ENCODE measurements at places on chromosomes 2 and 18.

DNA sequence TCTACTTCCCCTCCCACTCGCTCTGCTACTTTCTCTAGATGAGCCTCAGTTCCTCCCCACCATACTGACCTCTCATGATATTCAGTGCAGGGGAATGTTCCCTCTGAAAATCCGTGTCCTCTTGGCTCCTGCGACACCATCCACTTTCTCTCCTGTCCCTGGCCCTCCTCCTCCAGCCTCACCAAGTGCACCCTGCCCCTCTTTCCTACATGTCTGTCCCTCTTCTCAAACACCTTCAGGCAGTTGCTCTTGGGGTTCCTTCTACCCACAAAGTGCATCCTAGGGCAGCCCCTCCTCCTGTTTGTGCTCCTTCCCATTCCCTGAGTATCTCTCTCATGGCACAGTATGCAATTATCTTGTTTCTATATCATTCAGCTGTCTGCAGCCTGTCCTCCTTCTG is 246.4 kb upstream of the RAB6C start:
- DNase-seq = no peak

DNA sequence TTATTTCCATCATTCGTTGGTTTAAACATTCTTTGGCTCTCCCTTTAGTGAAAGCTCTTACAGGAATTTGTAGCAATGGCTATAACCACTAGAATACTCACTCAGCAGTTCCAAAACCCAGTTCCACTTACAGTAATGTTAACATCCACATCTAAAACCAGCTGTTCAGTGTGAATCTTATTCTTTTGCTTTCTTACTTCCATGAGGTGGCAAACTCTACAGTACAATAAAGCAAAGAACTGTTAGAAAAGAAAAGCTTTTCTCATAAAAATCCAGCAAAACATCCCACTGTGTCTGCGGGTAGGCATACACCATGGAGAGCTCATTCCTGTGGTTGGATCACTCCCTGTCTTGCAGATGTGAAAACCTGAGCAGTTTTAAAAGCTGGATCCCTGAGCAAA is 147.1 kb downstream of the ARHGAP28 start:
- DNase-seq = no peak

DNA sequence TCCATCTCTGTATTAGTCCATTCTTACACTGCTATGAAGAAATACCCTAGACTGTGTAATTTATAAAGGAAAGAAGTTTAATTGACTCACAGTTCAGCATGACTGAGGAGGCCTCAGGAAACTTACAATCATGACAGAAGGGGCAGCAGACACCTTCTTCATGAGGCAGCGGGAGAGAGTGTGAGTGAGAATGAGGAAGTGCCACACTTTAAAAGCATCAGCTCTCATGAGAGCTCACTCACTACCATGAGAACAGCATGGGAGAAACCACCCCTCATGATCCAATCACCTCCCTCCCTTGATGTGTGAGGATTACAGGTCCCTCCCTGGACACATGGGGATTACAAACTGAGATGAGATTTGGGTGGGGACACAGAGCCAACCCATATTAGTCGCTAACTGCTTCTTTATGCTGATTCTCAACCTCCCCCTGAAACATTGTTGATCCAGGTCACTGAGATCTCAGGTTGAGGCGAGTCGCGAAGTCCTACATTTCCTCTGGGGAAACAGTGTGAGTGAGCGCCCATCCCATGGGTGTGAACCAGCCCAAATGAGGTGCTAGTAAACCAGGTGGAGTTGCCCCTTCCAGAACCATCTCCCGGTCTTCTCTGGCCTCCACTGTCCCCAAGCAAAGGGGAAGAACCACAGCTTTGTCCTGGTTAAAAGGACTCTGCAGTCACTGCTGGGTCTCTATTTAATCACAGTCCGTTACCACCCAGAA is 123.8 kb downstream of the CAPN13 start:
- no peak for DNase-seq

DNA sequence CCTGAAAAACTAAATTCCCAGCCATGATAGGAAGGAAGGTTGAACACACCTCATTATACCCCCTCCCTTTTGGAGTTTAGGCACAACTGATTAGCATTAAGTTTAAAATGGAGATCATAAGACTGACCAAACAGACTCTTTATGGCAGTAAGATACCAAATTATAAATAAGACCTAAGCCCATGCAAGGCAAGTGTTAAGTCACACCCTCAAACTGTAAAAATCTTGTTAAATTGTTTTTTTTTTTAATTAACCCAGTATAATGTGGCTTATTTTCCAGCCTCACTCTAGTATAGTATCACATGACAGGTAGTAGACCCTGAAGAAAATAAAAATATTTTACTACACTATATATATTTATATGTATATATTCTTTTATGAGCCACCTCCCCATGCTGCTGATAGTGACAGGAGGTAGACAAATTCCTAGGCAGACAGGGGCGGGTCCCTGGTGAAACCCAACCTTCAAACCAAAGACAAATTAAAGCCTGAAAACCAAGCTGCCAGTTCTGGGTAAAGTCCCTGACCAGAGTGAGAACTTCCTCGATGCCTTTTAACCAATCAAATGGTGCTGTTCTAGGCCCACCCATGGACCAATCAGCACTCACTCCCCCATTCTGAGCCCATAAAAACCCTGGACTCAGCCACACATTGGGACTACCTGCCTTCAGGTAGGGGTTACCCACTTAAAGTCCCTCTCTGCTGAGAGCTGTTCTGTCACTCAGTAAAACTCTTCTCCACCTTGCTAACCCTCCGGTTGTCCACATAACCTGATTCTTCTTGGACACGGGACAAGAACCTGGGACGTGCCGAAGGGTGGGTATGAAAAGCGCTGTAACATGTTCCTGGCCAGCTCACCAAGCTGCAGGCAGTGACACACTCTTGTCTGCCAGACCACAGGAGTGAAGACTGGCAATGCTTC is 123.9 kb upstream of the B3GNT2 start:
- DNase-seq = no peak

DNA sequence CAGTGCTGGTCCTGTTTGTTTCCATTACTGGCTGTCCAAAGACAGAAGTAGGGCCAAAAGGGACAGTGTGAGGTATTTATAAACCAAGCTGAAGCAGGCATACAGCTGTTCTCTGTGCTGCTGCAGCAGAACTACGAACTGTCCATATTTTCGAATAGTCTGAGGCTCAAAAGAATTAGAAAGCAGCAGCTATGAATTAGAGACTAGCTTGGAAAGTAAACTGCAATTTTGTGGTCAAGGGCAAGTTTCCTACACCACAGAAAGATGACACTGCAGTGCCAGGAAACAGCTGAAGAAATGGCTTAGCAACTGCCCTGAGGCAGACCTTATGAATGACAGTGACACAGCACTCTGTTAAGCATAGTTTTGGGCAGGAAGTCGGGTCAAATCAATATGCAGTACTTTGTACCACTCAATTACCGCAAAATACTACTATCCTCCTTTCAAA is 125.3 kb downstream of the TMEM131 start:
- no peak for DNase-seq

- DNase-seq = no peak
Observed at GRCh38 chr18:31876707-31877106, 66.2 kb downstream of the TRAPPC8 start.

GRCh38 chr18:75863696-75864095 is 436.2 kb upstream of the SMIM21 start:
- DNase-seq = no peak

- no peak for DNase-seq
Observed at GRCh38 chr18:69172046-69172445, 228.6 kb upstream of the DOK6 start.

GRCh38 chr18:10590412-10590811 is 64.6 kb downstream of the NAPG start:
- DNase-seq = no peak

GRCh38 chr18:78123926-78124797 is 855.5 kb upstream of the SALL3 start:
- no peak for DNase-seq

- DNase-seq = no peak
Observed at GRCh38 chr2:1556776-1557466, 143.7 kb downstream of the TPO start.

DNA sequence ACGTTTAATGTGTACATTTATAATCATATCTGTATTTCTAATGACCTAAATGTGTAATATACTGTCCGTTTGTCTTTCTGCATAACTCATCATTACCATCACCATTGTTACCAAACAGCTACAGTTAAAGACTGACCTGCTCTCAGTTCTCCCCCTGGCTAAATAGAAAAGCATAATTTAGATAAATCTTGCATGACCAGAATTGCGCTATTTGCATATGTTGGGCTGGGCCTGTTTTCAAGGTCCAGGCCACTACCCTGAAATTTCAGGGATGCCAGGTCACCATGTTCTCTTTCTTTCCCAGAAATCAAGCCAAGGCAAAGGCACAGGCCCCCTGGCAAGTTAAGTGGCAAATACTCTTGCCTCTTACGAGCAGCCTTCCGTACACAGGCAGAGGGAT is 78.4 kb downstream of the MARCHF4 start:
- DNase-seq = no peak

DNA sequence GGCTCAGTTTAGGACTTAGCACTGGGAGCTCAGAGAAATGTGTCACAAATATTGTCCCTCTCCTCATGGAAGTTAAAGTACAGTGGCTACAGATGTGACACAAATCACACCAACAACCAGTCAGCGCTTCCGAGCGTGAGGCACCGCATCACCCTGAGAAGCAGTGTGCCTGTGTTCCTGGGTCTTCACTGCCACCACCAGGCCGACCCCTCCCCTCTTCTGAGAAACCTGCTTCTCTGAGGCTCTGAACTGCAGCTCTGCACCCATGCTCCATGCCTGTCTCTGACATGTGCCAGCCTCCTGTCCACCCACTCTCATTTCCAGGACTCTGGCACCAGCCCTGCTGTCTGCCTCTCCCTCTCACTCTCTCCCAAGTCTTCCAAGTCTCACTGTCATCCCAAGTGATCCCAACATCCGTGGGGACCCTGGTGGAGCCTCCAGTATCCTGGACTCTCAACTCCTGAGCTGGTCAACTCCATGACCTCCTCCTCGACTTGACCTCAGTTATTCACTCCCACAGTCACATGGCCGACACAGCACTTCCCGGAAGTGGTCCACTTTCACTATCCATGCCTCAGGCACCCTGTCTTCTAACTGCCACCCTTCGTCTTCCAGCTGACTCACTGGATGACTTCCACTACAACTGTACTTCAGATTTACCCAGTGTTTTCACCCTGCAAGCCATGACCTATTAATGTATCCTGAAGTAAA is 73.5 kb downstream of the FBXO15 start:
- DNase-seq = no peak

GRCh38 chr2:210028178-210028577 is 25.7 kb downstream of the RPE start:
- no peak for DNase-seq

DNA sequence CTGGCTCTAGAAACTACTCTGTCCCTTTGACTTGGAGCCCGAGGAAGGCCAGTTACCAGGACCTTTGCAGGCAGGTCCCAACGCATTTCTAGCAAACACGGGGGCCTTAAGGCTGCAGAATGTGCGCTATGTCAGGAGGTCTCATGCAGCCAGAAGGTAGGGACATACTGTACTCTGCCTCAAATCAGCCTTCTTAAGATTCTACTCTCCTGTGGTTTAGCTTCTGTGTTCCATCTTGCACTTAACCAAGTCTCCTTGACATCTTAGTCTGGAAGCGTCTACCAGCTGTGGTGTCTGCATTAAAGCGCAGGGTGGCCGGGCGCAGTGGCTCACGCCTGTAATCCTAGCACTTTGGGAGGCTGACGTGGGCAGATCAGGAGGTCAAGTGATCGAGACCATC is 65.5 kb downstream of the STEAP3 start:
- no peak for DNase-seq

- no peak for DNase-seq
Observed at GRCh38 chr18:36349552-36349951, 52.0 kb downstream of the FHOD3 start.

DNA sequence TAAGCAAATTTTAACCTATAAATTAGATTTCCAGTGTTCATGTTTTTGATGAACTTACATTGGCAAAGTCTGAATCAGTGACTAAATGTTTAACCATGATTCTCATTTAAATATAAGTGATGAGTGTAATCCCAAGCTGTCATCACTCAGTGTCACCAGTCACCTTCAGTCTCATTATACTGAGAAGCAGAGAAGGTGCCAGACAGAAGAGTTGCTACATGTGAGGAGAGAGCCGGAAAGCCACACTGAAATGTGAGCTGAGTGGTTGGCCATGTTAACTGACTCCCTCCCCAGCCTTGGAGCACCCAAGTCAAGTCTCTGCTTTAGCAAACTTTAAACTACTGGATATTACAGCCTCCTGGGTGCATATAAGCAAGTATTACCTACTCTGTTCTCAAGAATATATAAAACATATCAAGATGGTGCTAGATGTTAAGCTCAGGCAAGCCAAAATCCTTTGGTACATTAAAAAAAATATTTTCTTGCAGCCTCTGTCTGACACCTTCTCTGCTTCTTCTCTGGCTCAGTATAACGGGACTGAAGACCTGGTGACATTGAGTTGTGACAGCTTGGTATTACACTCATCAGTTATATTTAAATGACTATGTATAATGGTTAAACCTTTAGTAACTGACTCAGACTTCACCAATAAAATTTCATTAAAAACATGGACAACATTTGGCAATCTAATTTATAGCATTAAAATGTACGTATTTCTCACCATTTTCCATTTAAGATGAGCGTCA is 75.8 kb upstream of the MAP3K20 start:
- DNase-seq = no peak

DNA sequence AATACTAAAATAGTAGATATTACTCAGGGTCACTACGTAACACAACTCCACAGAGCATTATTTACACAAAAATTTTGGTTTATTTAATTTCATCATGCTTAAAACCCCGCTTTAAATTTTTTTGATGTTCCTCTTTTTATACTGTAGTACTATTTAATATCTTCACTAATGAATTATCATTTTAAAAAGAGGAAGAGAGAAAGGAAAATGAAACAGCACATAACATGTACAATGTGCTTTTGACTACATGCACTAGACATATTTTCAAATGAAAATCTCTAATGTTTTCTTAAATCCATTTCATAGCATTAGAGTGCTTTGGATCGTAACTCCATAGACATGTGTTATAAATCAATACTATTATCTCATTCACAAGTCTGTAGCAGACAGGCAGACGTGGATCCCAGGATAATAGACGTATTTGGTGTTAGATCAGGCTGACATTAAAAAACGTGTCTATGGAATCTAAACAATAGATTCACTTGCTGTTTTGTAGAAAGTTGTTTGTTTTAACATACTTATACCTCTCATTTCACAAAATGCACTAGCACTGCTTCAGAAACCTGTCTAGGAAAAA is 897.0 kb downstream of the CPS1 start:
- DNase-seq = no peak

DNA sequence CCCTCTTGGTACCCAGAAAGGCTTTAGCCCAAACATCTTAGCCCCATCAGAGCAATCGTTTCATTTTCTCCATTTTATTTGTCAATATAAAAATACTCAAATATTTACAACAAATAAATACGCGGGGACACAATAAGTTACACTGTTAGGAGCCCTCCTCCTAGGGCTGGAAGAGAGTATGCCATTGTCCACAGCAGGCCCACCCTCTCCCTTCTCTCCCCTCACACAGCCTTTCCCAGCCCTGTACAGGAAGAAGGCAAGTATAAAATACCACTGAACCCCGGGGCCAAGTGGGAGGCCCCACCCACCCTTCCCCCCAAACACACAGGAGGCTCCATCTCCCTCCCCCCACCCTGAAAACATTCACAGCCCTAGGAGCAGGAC is 1.9 kb upstream of the ANKRD39 start:
- no peak for DNase-seq

All from SK-N-DZ (cell line).